ENCODE measurements at places on chromosomes 6 and 20. TPM values are rescaled to one million over a fixed set of nuclear protein-coding genes. Genes with fewer than 3 reads are reported as not detected.

- no peak for DNase-seq
These were observed 1.5 kb downstream of the PRRT1 start for GRCh38 chr6:32149932-32150870.

DNA sequence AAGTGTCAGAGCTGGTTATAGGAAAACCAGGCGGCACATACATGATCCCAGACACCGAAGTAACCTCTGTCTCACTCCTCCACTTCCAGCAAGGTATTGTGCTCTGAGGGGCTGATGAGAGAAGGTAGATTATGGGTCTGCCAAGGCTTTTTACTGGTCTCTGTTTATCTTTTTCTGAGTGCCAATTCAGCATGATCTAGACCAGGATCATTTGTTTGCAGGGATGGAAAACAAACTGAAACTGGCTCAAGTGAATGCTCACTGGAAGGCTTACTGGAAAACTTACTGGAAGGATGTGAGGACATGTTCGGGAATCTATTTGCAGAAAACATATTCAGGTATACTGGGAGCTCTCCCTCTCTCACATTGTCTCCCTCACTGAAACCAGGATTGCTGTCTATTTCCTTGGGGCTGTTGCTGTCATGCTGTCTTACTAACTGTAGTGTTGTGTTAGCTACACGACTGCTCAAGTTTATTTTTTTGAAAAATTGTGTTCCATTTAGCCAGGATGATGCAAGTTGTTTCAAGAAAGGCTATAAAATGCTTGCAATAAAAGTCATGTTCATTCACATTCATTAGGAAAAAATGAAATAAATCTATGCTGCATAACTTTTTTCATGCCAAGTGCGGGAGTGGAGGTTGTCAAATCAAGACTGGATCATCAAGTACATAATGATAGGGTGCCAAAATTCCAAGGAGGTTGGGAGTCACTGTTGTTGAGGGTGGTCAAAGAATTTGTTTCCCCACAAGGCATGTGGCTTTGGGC, 37.0 kb downstream of the KLHL31 start:
- peak; percentile 30 for DNase-seq

DNA sequence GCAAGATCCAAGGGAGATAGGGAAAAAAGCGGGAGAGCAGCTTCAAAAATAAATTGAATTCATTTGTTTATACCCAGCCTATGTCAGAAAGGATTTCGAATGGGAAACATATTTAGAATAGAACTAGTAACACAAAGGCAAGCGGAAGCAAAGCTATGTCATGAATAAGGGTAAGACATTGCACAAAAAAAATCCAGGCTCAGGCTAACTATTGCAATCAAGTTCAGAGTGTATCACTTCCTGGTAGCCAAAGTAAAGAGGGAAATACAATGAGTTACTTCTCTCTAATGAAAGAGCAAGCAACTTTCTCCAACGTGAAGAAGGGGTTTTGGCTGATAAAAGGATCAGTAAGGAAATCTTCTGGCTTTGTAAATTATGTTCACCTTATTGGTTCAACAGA, 212.8 kb downstream of the ZMYND8 start:
- DNase-seq, result no peak

GRCh38 chr20:24118441-24119175, 130.0 kb upstream of the GGTLC1 start:
- peak; percentile 44 for DNase-seq

The C6orf47 gene
- total RNA-seq, result 15.5 TPM

The GGTLC1 gene
- not detected for total RNA-seq

GRCh38 chr6:74568861-74569260, 637.0 kb downstream of the COL12A1 start:
- no peak for DNase-seq

- DNase-seq, result no peak
These were observed 18.7 kb upstream of the COL10A1 start for GRCh38 chr6:116144605-116145004.

The DNAAF9 gene
- total RNA-seq, result 9.6 TPM

DNA sequence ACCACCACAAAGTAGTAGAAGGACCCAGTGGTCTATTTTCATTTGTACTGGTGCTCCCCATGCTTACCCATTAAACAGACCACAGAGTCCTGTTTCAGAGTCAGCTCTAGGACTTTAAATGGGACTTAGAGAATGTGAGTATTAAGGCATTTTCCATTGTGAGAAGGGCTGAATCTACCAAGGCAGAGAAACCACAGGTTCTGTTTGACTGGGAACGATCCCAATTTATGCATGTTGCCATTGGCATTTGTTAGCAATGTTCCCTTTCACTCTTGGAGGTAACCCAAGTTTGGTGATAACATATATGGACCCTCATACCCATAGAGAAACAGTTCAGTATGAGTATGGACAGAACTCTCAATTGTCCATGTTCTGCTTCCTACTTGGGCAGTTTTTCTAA, 672.8 kb downstream of the KIF16B start:
- DNase-seq, result peak; percentile 67

GRCh38 chr6:31214516-31214915, 44.0 kb upstream of the POU5F1 start:
- no peak for DNase-seq

GRCh38 chr20:37417617-37418467, 71.9 kb downstream of the SRC start:
- DNase-seq, result no peak

The ADTRP gene
- total RNA-seq, result 0.87 TPM

The CASP8AP2 gene
- 7.4 TPM for total RNA-seq

DNA sequence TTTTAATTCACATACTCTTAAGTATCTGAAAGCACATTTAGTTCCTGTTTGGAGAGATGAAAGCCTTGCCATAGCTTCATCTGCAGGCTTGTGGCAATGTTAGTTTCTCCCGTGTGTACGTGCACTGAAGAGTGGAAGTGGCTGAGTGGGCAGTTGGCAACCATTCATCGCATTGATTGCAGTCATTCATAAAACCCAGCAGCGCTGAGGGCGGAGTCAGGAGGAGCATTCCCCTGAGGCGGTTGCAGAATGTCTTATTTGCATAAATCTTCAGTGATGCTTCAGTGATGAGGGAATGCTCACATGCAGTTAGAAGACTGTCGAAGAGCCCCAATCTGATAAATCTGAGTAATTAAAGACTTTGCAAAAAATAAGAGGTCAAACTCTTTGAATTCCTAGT, 79.1 kb downstream of the RIMS1 start:
- DNase-seq, result no peak

DNA sequence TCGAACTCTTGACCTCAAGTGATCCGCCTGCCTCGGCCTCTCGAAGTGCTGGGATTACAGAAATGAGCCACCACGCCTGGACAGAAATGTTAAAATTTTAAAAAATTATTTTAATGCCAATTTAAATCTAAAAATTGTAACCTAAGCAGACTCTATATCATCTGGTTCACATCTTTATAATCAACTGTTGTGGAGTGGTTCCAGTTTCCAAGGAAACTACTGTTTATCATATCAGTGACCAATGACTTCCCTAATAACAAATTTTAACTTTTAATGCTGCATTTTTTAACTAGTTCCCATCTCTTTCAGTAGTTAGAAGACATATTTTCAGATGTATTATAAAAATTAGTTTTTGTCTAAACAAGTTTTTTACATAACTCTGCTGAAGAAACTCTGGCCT, 5.2 kb upstream of the BTN3A2 start:
- no peak for DNase-seq

GRCh38 chr6:97524811-97525210, 241.8 kb upstream of the MMS22L start:
- DNase-seq, result peak; percentile 4

- DNase-seq, result no peak
These were observed 26.2 kb downstream of the BCAS1 start for GRCh38 chr20:54044156-54044555.

GRCh38 chr6:64230530-64230929, 594.9 kb downstream of the PHF3 start:
- DNase-seq, result no peak

The TRIM15 gene
- not detected for total RNA-seq

DNA sequence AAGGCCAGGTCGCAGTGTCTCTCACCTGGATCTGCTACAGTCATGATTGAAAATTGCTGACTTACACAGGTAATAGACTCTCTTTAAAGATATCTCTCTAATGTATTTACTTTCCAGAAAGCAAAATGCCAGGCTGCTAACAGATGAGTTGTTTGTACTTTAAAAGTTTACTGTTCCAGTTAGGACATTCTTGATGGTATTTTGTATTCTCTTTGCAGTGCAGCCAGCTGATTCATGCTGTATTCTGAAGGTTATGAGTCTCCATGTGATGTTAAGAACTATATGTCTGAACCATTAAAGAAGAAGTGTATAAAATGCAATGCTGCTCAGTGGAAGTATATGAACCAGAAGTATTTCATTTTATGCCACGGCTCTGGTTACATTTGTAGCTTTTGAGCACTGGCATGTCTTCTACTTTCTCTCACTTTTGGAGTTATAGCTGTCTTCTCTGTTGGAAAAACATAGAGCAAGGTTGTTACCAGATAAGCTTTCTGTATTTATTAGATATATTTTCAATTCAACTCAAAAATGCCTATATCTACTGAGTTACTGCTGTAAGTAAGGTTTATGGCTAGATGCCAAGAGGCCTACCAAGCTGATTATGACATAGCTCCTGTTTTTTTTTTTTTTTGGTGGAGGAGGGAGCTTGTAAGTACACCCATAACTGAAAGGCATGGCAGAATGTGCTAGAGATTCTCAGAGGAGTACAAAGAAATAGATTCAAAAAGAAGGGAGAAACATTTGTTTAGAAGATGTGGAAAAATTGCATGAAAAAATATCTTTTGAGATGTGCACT, 130.5 kb upstream of the MAN1A1 start:
- DNase-seq, result peak; percentile 8

DNA sequence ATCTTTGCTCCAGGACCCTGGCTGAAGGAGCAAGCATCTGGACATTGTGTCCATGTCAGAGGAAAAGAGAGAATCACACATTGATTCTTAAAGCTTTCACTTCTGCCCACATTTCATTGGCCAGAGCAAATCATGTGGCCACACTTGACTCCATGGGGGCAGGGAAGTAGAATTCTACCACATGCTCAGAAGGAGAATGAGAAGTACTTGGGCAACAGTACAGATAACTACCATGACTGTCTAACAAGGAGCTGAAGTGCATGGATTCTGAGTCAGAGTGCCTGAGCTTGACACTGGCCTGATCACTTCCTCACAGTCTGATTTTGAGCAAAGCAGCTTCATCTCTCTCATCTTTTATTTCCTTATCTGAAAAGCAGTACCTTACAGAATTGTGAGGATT, 38.6 kb downstream of the GHRH start:
- DNase-seq, result no peak

DNA sequence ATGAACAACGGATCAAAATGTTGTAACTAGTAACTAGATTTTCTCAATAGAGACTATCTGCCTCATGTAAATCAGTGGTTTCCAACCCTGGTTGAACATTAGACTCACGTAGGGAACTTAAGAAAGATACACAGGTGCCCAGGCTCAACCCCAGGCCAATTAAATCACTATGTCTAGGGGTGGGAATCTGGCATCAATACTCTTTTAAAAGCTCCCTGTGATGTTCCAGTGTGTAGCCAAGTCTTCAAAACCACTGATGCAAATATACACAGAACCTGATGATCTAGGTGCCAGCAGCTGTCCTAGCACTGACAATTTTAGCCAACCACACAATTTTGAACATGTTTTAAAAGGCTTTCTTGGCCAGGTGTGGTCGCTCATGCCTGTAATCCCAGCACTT, 128.7 kb downstream of the TBC1D32 start:
- DNase-seq, result no peak

DNA sequence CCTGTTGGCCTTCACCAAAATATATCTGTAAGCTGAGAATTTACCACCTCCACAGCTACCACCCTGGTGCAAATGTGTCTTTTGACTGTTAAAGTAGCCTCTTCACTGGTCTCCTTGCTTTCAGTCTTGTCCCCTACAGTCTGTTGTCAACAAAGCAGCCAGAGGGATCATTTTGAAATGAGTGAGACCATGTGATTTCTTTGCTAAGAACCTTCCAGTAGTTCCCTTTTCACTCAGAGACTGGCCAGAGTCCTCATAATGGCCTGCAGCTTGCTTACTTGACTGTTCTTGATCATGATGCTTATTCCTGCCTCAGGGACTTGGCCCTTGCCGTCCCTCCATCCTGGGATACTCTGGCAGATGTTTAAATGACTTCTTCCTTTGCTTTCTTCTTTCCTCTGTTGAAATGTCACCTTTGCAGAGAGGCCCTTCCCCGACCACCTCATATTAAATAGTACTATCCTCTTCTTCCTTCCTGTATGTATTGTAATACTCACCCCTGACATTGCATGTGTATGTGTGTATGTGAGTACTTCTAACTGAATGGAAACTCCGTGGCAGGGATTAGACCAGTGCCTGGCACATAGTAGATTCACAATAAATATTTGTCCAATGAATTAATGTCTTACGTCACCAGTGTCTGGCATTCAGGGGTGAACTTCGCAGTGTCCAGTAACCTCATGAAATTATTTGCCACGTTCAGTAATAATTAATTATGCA, 5.0 kb downstream of the MANBAL start:
- DNase-seq, result peak; percentile 60

Data from lung microvascular endothelial cell (primary cell).